ENCODE measurements at places on chromosomes 13 and 19.

GRCh38 chr13:63435667-63436324, 2020.1 kb upstream of the PCDH20 start:
- H3K27me3 ChIP-seq: no peaks in the 10 kb centered on the region
- H3K36me3 ChIP-seq: no peaks in the 10 kb centered on the region
- DNase-seq: peak; percentile 24
- no peak overlapping the region for H3K27ac ChIP-seq
- peaks cover 10% of the 10 kb centered on the region for H3K4me1 ChIP-seq

GRCh38 chr13:40096357-40096901, 441.0 kb downstream of the COG6 start:
- no peak overlapping the region for H3K27ac ChIP-seq
- H3K4me1 ChIP-seq: no peaks in the 10 kb centered on the region
- H3K4me3 ChIP-seq: no peak overlapping the region
- no peaks in the 10 kb centered on the region for H3K27me3 ChIP-seq
- DNase-seq: no peak

- DNase-seq: no peak
- H3K4me3 ChIP-seq: no peak overlapping the region
- no peaks in the 10 kb centered on the region for H3K4me1 ChIP-seq
- H3K36me3 ChIP-seq: no peaks in the 10 kb centered on the region
Observed at GRCh38 chr13:111900390-111901131, 166.4 kb upstream of the SOX1 start.

DNA sequence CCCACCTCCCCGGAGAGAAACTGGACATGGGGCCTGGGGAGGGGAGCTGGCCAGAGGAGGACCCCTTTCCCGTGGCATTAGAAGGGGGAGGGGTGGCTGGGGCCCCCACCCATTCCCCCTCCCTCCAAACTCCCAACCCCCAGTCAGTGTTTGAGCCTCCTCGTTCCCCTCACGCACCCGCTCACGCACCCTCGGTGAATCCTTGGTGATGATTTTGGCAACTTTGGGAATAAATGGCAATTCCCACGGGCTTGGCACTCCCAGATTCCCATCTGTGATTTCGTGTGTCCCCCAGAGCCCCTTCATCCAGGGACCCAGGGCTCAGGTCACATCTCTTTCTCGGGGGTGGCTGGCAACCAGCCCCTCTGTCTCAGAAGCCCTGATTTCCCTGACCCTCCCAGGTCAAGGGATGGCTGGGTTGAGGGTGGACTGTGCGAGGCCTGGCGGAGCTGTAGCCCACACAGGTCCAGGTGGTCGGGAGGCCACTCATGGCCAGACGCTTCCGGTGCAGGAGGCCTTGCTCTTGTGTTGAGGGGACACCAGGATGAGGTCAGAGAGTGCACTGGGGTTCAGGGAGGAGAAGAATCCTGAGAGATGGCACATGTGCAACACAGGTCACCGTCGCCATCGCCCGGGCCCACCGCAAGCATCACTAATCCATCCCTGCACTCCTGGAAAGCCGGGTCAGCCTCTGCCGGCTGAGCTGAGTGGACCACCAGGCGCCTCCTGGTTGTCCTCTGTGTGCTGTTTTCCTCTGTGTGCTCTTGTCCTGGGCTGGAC, 20.7 kb downstream of the EPN1 start:
- H3K36me3 ChIP-seq: peaks cover 2% of the 10 kb centered on the region
- no peaks in the 10 kb centered on the region for H3K4me1 ChIP-seq
- no peak for DNase-seq
- H3K4me3 ChIP-seq: no peak overlapping the region
- no peak overlapping the region for H3K27ac ChIP-seq
- H3K27me3 ChIP-seq: no peaks in the 10 kb centered on the region

DNA sequence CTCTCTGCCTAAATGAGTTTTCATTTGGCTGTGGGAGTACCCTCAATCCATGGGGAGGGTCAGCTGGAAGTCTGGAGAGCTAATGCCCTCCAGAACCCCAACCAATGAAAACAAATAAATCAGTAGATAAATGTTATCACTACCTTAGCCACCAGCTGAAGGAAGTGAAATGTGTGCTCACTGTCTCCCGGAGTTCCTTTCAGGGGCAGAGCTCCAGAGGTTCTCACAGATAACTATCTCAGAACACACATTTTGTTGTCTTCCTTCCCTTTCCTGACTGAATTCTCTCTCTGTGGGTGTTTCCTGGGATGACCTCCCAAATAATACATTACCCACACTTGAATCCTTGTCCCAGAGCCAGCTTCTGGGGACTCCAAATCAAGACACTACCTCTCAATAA, 779.6 kb downstream of the DIAPH3 start:
- H3K36me3 ChIP-seq: no peaks in the 10 kb centered on the region
- no peak overlapping the region for H3K27ac ChIP-seq
- peak; percentile 53 for DNase-seq
- no peak overlapping the region for H3K4me3 ChIP-seq
- peaks cover 5% of the 10 kb centered on the region for H3K4me1 ChIP-seq

DNA sequence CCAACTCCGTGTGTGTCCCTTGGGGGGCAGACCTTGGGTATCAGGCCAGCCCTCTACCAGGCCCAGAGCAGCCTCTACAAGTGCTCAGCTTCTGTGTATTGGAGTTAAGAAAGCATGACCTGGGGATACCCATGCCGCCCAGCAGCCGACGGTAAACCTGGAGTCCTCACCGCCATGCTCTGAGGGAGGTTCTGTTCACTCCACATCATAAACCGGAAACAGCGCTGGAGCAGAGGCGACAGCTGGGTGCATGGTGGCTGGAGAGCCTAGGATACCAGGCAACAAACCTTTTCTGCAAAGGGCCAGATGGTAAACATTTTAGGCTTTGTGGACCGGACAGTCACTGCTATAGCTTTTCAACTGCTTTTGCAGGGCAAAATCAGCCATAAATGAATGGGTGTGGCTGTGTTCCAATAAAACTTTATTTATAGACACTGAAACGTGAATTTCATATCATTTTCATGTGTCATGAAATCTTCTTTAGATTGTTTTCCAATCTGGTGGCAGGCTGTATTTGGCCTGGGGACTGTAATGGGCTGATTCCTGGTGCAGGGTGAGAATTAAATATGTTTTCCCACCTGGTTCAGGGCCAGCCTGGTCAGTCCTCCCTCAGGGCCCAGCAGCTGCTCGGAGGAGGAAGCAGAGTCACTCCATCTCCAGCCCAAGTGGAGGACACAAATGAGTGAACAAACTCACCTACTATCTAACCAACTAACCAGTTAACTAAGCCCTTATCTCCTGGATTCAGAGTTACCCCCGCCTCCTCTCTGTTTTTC, 30.9 kb downstream of the CEBPA start:
- no peak for DNase-seq
- H3K4me1 ChIP-seq: no peaks in the 10 kb centered on the region
- no peaks in the 10 kb centered on the region for H3K27me3 ChIP-seq
- no peak overlapping the region for H3K27ac ChIP-seq
- H3K36me3 ChIP-seq: no peaks in the 10 kb centered on the region

GRCh38 chr13:36954542-36954941, 34.5 kb upstream of the SMAD9 start:
- DNase-seq: peak; percentile 68
- H3K36me3 ChIP-seq: no peaks in the 10 kb centered on the region
- no peak overlapping the region for H3K4me3 ChIP-seq
- peak overlapping the region; percentile 55 for H3K27ac ChIP-seq
- no peaks in the 10 kb centered on the region for H3K27me3 ChIP-seq
- peaks cover 24% of the 10 kb centered on the region for H3K4me1 ChIP-seq
